Erythroblast (primary cell): ENCODE measurements at places on chromosomes 6 and 20.

DNA sequence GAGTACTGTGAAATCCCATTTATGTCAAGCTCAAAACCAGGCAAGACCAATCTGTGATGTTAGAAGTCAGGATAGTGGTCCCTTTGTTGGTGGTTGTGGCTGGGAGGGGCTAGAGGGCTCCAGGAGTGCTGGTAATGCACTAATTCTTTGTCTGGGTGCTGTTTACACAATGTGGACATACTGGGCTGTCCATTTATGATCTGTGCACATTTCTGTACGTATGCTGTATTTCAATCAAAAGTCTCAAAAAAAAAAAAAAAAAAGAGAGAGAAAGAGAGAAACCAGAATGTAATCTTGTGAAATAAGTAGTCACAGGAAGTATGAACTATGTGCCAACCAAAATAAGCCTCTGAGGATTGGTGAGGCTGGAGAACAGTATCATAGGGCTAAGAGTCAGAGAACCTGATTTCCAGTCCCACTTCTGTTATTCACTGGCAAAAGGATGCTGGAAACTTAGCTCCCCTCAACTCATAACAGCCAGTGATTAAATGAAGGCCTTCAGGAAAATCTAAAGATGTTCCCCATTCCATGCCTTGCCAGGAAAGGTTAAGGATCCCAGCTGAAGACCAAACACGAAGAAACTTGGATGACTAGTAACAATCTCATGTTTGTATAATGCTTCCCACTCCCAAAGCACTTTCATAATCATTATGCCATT is 19.6 kb upstream of the TRAM2 start:
- no peak for DNase-seq

DNA sequence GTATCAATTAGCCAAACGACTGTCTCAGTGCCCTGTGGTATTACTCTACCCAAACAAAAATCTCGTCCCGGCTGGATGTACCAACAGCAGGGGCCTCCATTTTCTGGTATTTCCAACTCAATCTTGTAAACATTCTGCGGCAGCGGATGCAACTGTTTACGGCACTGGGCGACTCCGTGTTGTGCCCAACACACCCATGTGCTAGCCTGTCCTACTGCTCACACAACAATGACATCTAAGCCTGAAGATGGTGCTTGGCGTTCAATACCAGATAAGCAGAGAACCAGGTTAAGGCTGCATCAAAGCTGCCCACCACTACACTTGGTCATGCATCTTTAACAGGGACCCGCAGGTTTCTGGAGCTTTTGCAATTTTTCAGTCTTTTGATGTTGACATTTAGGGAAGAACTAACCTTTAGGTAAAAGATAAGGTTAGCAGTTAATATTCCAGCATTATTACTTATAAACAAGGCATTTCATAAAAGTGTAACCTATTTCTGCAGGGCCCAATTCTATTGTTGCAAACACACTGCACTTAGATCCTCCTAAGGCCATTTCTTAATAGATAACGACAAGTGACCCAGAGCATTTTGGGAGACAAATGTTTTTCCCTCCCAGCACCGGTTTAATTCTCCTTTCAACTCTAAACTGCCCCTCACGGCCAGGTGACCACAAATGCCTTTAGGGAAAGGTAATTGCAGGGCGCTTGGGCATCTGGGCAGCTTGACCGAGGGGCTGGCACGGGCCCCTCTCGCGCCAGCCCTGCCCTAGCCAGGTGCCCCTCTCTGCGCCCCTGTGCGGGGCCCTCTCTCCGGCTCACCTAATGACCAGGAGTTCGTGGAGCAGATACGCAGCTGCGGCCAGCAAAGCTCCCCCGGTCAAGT is 945 bp downstream of the FAXC start:
- no peak for DNase-seq

- DNase-seq, result peak; percentile 48
These were observed 9.1 kb downstream of the MAPK13 start for GRCh38 chr6:36139431-36139830.

DNA sequence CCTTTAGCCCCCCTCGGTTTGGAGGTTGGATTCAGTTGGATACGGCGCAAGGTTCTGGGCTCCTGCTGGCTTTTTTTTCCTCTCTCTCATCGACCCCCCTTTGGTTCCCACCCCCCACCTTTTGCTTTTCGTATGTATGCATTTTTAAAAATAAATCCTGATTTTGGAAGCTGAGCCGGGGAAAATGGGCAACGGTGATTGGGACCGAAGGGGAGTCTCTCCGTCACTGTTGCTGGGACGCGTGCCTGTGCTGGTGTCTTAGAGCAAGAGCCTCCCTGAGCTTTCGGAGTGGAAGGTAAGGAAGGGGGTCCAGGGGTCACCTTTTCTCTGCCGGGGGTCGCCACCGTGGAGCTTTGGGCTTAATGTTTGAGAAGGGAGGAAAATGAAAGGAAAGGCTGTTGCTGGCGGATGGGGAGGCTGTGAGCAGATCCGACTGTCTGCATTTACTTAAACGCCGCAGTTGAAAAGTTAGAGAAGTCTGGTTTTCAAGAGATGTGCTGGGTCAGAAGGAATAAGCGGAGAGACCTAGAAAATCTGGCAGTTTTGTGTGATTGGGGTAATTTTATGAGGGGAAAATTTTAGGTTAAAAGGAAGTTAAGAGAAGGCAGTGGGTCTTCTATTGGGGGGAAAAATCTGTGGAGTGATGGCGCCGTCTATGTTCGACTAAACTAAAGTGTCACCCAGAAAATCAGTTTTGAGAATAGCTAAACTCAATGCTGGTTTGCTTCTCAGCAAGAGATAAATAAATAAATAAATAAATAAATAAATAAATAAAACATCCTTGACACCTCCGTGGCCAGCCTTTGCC is 828 bp downstream of the ADGRB3 start:
- no peak for DNase-seq
